ENCODE measurements at places on chromosomes 5 and 9.

- DNase-seq = peak; percentile 29
These were observed 151.1 kb upstream of the ERCC6L2 start for GRCh38 chr9:95724253-95724991.

GRCh38 chr5:126124706-126125345, 298.4 kb upstream of the GRAMD2B start:
- no peak for DNase-seq

GRCh38 chr5:127639828-127640227, 9.1 kb upstream of the CTXN3 start:
- no peak for DNase-seq

DNA sequence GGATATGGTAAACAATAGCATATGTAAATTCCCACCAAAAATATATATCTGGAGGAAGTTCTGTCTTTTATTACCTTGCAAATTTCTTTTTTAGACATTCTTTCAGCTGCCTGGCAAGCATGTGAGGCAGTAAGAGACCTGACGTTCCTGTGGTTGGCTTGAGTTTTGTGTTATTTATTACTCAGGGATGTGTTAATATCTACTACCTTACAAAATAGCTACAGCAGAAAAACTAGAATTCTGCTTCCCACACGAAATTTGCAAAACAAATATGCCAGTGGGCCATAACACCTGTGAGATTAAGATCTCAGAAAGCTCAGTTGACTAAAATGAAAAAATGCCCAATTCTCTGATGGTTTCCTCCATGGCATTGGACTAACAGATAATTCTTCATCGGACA, 274.2 kb downstream of the TMEM167A start:
- no peak for DNase-seq

GRCh38 chr5:99032234-99033013, 103.6 kb upstream of the CHD1 start:
- DNase-seq = no peak

DNA sequence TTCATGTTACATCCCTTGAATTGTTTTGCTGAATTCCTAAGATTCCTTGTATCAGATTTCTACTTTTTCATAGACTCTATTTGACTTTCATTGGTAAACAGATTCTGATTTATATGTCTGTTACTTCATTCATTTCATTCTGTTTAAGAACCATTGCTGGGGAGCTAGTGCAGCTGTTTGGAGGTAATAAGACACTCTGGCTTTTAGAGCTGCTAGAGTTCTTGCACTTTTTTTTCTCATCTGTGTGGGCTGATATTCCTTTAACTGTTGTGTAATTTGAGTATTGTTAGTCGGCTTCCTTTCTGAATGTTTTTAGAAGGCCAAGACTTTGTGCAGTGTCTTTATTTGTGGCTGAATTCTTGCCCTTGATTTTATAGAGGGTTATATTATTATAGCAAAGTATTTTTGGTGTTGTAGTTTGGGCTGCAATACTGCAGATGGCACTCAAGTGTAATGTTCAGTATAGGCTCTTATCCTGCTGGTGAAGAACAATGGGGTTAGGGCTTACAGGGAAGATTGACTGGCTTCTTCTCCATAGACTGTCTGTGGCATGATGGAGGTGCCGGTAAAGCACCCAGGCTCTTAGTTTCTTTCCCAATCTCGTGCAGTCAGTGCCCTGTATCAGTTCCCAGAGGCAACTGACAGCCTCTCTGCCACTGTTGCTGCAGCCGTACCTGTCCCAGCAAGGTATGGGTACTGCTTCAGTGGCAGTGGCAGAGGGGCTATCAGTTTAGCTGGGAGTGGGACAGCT, 162.2 kb downstream of the OXCT1 start:
- no peak for DNase-seq

GRCh38 chr9:129140397-129141065, 29.3 kb downstream of the PTPA start:
- no peak for DNase-seq

DNA sequence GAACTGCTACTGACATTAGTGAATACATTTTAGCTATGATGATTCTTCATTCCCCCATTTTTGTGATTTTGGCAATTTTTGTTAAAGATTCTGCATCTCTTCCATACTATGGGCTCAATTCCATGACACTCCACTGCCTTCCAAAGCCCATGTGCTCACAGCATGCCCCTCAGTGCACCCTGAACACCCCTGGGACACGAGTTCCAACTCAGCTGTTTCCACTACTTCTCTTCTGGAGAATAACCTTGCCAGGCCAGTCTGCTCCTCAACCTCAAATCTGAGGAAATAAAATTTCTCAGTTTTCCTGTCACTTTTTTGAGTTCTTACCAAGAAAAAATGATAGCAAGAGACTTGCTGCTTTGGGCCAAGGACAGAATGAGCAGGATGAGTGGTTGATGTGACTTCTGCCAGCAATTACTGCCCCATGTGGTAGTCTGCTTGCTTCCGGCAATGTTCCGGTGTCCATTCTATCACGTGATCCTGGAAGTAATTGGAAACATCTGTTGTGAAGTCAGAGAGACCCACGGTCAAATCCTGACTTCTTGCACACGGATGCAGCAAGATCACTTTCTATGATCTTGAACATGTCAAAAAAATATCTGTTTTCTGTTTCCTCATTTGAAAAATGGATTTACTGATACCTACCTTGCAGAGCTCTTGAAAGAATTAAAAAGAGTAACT, 58.3 kb downstream of the EGFLAM start:
- no peak for DNase-seq

GRCh38 chr5:99586878-99587277, 658.1 kb upstream of the CHD1 start:
- no peak for DNase-seq

- DNase-seq = no peak
These were observed 66.2 kb upstream of the ZNF462 start for GRCh38 chr9:106796771-106797170.

DNA sequence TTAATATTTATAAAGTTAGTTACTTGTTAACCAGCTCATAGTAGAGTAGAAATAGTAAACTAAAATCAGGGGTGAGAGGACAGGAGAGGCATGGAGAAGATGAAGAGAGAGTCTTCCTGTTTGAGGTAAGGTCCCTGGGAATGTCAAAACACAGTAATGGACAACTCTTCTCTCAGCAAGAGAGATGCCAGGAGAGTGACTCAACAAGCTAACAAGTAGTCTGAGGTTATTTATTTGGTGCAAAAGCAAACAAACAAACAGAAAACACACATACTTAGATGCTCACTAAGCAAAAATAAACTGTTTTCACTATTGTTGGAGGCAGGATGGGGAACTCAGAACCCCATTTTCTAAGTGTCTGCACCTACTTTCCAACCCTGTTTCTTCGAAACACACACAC, 333.2 kb upstream of the RFX3 start:
- DNase-seq = no peak

- no peak for DNase-seq
These were observed 212.7 kb upstream of the PIK3R1 start for GRCh38 chr5:68002836-68003235.

DNA sequence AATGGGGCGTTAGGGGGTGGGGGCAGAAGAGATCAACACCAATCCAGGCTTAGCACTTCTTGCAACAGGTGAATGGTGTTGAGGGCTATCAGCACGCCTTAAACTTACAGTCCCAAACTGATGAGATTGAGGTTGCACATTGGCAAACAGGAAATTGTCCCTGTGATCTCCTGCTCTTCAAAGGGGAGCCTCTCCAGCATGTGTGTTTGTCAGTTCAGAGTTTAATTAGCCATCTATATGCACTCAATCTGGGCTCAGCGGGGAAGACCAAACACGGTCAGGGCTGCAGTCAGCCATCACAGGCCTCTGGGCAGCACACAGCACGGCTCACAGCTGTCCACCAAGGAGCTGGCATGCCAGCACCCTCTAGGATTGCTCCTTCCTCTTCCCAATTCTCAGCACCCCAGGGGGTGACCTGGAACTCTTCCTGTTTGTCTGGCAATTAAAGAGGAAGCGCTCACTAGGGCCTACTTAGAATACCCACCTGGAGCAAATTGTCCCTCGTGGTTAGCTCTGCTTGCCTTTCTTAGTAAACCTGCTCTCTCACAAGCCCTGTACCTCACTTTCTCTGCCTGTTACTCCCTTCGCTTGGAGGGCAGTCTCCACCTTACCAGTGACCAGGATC, 217.4 kb downstream of the SLIT3 start:
- DNase-seq = no peak

DNA sequence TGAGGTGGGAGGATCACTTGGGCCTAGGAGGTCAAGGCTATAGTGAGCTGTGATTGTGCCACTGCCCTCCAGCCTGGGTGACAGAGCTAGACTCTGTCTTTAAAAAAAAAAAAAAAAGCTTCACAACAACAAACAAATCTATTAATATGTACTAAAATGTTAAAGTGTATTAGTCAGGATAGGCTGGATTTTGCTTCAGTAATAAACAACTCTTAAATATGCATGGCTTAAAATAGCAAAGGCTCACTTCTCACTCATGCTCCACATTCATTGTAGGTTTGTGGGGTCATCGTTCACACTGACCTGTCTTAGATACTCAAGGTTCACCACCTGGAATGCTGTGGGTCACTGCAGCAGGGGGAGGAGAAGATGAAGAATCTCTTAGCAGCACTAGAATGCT, 33.8 kb upstream of the COL15A1 start:
- DNase-seq = no peak

- no peak for DNase-seq
These were observed 94.2 kb downstream of the BARX1 start for GRCh38 chr9:93860694-93861658.

DNA sequence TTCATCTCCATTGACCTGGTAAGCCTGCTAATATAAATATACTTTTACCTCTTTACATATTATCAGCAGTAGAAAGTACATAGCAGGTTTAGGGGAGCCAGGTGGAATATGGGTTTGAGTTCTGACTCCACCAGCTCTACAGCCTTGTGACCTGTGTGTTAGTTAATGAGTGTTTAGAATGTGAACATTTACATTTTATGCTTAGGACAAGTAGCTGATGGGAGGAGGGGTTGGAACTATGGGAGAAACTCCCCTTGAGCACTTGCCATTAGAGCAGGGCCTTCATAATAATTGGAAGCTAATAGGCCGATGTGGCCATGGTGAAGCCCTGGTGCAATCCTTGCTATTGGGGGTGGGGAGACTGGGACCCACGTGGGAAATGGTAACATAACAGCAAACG, 148.3 kb upstream of the NTRK2 start:
- no peak for DNase-seq

GRCh38 chr9:105243015-105243686, 1.3 kb upstream of the SLC44A1 start:
- DNase-seq = no peak

DNA sequence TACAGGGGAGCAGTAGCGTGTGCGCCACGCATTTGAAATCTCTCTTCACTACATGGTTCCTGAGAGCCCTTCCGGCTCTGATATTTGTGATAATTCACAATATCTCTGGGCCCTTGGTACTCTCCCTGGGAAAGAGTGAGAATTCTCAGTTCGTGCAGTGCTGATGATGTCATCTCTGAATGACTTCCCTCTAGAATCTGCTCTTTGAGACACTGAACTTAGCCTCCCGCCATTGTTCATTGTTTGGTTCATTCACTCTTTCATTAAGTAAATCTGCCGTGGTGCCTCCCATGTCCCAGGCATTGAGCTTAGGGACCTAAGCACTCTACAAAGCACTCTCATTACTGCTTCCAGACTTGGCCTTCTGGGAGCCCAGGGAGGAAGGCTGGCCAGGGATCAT, 94.0 kb downstream of the PPARGC1B start:
- no peak for DNase-seq

GRCh38 chr9:71941060-71941568, 29.7 kb downstream of the C9orf85 start:
- no peak for DNase-seq

DNA sequence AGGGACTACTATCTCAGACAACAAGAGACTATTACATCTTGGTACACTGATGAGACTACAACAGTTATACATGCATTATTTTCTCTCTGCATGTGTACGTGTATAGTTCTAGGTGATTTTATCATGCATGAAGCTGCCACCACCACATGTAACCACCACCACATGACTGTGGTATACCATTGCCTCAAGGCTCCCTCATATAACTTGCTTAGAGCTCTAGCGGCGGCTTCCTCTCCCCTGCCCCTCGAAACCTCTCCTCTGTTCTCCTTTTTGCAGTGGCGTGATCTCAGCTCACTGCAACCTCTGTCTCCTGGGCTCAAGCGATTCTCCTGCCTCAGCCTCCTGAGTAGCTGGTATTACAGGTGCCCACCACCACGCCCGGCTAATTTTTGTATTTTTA, 162.3 kb downstream of the AOPEP start:
- DNase-seq = no peak

DNA sequence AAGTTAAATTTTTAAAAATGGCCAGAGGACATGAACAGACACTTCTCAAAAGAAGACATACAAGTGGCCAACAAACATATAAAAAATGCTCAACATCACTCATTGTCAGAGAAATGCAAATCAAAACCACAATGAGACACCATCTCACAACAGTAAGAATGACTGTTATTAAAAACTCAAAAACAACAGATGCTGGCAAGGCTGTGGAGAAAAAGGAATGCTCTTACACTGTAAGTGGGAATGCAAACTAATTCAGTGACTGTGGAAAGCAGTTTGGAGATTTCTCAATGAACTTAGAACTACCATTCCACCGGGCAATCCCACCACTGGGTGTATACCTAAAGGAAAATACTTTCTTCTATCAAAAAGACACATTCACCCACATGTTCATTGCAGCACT, 168.5 kb upstream of the PIK3R1 start:
- DNase-seq = no peak

DNA sequence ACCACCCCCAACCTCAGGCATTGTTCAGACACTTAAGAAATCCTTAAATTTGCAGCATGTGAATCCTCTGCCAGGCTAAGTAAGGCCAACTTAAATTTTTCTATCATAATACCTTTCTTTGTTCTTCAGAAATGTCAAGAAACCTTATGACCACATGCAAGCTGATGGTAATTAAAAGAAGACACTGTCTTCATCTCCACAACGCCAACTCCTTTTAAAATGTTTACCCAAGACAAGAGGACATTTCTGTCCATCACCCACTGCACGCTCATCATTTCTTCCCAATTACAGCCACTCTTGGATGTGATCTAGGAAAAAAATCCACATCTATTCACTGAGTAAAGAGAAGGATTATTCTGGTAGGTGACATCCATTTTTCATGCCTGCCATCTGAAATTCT, 6.1 kb upstream of the IFNK start:
- DNase-seq = no peak

- DNase-seq = no peak
These were observed 111.7 kb upstream of the C6 start for GRCh38 chr5:41325074-41325473.

- no peak for DNase-seq
These were observed 26.3 kb downstream of the PTPA start for GRCh38 chr9:129137292-129138143.

- no peak for DNase-seq
These were observed 331.1 kb downstream of the TMEM38B start for GRCh38 chr9:106025453-106025852.
